ENCODE measurements at places on chromosomes 1 and 21. TPM values are rescaled to one million over a fixed set of nuclear protein-coding genes. Genes with fewer than 3 reads are reported as not detected.

Gene COL8A2
- total RNA-seq, result 0.24 TPM

Gene SEC16B
- 2.1 TPM for total RNA-seq

Gene RPE65
- 0.32 TPM for total RNA-seq

Gene TNNT2
- not detected for total RNA-seq

Gene ODF2L
- total RNA-seq, result 25.2 TPM

Gene HPCAL4
- not detected for total RNA-seq

Gene TRAF5
- total RNA-seq, result 6.3 TPM

Gene OR6K2
- total RNA-seq, result not detected

Gene PRKAB2
- total RNA-seq, result 14.1 TPM

Gene OVAAL
- total RNA-seq, result not detected

Gene PLEKHG5
- total RNA-seq, result 15.7 TPM

Gene KRTAP13-2
- not detected for total RNA-seq

Gene RNU1-4
- total RNA-seq, result under 0.01 TPM

Gene NUDT4B
- 36.4 TPM for total RNA-seq

Gene MIXL1
- total RNA-seq, result not detected

Gene CLDN17
- not detected for total RNA-seq

Gene ZNF697
- total RNA-seq, result 13.4 TPM

Gene HSPA6
- not detected for total RNA-seq

Gene NOTCH2
- 89.6 TPM for total RNA-seq

Data from epithelial cell of alveolus of lung (primary cell).